Anterior cingulate cortex (tissue), 58 donors: ENCODE measurements at places on chromosomes 3 and 15.
A peak's percentile ranks its signal among the peaks of the same experiment; 100 is the strongest.

GRCh38 chr3:133167340-133168024 is 129.3 kb downstream of the TMEM108 start:
- no peak for DNase-seq

- no peak for DNase-seq
Measured at GRCh38 chr3:69893274-69893673, 106.3 kb upstream of the SAMMSON start.

DNA sequence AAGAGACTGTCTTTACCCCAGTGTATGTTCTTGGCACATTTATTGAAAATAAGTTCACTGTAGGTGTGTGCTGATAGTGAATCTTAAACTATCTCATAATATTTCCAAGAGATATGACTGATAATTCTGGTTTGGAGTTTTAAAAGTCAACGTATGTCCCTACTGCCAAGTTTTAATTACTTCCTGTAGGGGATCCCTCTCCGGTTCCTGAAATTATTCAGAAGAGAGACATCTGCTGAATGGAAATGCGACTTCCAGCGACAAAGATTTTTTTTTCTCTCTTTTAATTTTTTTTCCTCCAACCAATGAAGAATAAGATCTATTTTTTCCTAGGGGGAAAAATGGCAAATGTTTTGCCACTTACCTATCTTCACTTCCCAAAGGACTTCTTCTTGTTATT is 498.9 kb upstream of the TGFBR2 start:
- no peak for DNase-seq

- DNase-seq = no peak
Measured at GRCh38 chr3:87501076-87501475, 224.7 kb upstream of the POU1F1 start.

DNA sequence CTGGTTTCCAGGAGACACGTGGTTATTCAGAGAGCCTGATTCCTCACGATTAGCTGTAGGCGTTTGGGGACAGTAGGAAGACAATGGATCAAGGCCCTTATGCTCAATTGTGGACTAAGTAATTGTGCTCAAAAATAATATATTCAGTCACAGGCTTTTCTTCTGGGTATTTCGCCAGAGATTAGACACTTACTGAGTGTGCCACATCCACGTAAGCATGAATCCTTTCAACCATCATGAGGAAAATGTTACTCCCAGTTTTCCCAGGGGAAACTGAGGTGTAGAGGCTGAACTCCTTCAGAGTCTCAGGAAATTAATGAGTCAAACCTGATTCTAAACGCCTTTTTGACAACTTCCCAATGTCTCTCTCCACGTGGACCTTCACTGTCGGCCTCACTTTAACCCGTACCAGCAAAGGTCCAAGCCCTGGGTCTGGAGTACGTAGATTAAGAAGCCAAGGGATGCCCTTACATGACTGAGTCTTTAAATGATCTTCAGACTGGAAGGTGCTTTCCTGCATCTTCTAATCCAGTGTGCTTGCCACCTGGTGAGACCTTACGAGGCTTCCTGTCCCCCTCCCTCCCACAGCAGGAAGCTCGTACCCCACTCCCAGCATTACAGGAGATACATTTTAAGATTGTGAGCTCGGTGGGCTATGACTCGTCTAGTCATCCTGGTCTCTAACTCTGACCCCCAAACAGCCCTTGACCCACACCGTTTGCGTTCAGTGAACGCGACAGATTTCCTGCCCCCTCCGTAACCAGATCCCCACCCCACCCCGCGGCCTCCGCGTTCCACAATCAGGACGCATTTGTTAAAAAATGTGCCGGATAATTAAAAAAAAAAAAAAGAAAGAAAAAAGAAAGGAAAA is 1.7 kb downstream of the PKM start:
- no peak for DNase-seq

GRCh38 chr3:191499307-191500080 is 38.5 kb downstream of the PYDC2 start:
- DNase-seq = peak; percentile 24

GRCh38 chr3:99984139-99984538 is 130.2 kb downstream of the FILIP1L start:
- no peak for DNase-seq
